Thoracic aorta (tissue), 2 donors: ENCODE measurements at places on chromosomes 7 and 10. TPM values are rescaled to one million over a fixed set of nuclear protein-coding genes. Genes with fewer than 3 reads are reported as not detected.

DNA sequence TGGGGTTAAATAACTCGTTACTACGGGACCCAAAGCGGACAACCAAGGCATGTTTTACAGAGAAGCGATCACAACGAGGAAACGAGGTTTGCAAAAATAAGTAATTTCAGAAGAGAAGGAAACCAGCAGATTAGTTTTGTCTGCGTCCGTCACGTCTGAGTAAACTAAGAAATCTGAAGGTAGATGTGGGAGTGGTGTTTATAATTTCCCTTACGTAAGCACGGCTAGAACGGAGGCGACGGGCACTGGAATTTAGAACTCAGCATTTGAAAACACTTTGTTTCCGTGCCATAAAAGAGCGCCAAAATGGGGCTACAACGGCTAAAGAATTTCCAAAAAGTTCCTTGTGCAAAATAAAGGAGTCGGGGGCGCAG is 718 bp upstream of the UMAD1 start:
- H3K36me3 ChIP-seq = no peaks in the 10 kb centered on the region
- no peak for DNase-seq
- H3K4me3 ChIP-seq = peak overlapping the region; percentile 91
- peak overlapping the region; percentile 67 for H3K27ac ChIP-seq
- H3K27me3 ChIP-seq = no peaks in the 10 kb centered on the region
- peaks cover 24% of the 10 kb centered on the region for H3K4me1 ChIP-seq

- no peaks in the 10 kb centered on the region for H3K4me1 ChIP-seq
- no peak overlapping the region for H3K27ac ChIP-seq
- H3K27me3 ChIP-seq = no peaks in the 10 kb centered on the region
- DNase-seq = no peak
- H3K4me3 ChIP-seq = no peak overlapping the region
These were observed 125.4 kb upstream of the BET1 start for GRCh38 chr7:94129443-94130140.

GRCh38 chr7:95545007-95545615 is 51.2 kb downstream of the PDK4 start:
- no peaks in the 10 kb centered on the region for H3K36me3 ChIP-seq
- H3K4me3 ChIP-seq = peak overlapping the region; percentile 65
- H3K27ac ChIP-seq = peak overlapping the region; percentile 78
- peaks cover 54% of the 10 kb centered on the region for H3K4me1 ChIP-seq

- no peak overlapping the region for H3K27ac ChIP-seq
- H3K4me1 ChIP-seq = no peaks in the 10 kb centered on the region
- H3K27me3 ChIP-seq = no peaks in the 10 kb centered on the region
These were observed 64.7 kb upstream of the TNRC18 start for GRCh38 chr7:5488286-5488878.

- H3K4me1 ChIP-seq = no peaks in the 10 kb centered on the region
- H3K4me3 ChIP-seq = peak overlapping the region; percentile 9
- H3K27ac ChIP-seq = no peak overlapping the region
- H3K36me3 ChIP-seq = no peaks in the 10 kb centered on the region
- DNase-seq = no peak
These were observed 103.1 kb downstream of the ZNF467 start for GRCh38 chr7:149670288-149670687.

Gene LBX1
- total RNA-seq = not detected

DNA sequence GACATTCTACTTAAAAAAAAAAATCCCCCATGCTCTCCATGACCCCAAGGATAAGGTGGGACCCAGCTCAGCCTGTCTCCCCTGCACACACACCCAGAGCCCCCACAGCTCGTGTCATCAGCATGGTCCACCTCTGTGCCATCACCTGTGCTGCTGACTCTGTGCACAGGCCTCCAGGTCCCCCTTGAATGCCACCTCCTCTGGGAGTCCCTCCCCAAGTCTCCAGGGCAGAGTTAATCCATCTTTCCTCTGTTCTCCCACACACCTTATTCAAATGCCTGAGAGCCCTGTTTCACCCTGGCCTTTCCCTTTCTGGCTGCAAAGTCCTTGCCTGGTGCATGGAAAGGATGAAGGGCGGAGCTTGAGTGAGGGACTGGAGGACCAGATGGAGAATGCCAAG is 194.1 kb upstream of the LYZL2 start:
- peaks cover 10% of the 10 kb centered on the region for H3K4me1 ChIP-seq
- no peak overlapping the region for H3K27ac ChIP-seq
- no peak for DNase-seq
- H3K4me3 ChIP-seq = no peak overlapping the region
